ENCODE measurements at places on chromosomes 5 and 9.

GRCh38 chr9:126927419-126927818 is 12.8 kb downstream of the RALGPS1 start:
- DNase-seq: no peak

DNA sequence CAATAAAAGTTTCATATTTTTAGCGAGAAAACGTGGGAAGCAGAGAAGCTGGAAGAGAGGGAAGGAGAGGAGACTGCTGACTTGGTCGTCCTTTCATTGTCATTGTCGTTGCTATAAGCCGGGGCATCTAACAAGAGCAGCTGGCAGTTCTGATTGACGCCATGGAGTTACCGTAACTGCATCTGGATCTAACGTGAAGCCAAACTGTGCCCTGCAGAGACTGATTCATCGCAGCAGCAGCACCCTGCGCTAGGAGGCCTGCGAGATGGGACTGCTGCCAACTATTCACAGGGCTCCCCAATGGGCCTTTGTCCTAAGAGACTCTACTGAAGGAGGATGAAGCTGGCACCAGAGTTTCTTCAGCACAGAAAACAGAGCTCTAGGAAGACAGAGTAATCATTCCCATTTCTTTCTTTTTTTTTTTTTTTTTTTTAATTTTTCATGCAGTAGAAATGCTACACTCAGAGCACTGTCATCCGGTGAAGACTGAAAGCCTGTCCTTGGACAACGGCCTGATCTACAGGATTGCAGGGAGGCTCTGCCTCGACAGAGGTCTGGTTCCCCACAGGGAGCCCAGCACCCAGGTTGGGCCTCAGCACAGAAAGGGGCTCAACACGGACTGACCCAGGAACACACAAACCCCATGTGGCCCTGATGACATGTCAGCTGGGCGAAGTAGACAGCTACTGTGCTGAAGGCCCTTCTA is 47.8 kb downstream of the RETREG1 start:
- DNase-seq: no peak

- DNase-seq: no peak
These were observed 14.8 kb downstream of the GGTA1 start for GRCh38 chr9:121484651-121485446.

GRCh38 chr5:83368835-83369234 is 102.7 kb upstream of the VCAN start:
- no peak for DNase-seq

DNA sequence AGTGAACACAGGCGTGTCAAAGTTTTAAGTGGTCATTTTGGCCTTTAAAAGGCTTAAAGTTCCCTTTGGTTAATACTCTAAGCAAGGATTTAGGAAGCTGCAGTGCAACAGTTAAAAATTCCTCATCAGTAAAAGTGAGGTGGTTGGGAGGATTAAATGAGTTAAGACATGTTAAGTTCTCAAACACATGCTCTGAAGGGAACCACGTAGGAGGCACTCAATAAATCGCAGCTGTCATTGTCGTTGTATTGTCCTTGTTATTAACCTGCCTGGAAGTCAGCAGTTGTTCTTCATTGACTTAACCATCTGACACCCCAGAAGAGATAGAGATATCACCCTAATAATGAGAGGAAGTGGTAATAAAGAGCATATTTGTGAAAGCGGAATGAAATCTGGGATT is 247.5 kb downstream of the MARCHF11 start:
- DNase-seq: no peak

- no peak for DNase-seq
These were observed 71.1 kb upstream of the FRRS1L start for GRCh38 chr9:109238125-109238524.

GRCh38 chr9:63859475-63860215 is 1425.4 kb downstream of the FOXD4L5 start:
- DNase-seq: no peak

Measured in stimulated activated CD8-positive, alpha-beta memory T cell treated with anti-CD3 and anti-CD28 coated beads, Interleukin-15, amount 100 ng/mL, for 48 hours (primary cell).